ENCODE measurements at places on chromosomes 16 and 17.

GRCh38 chr17:42163113-42163512 lies 8.3 kb upstream of the RAB5C start:
- DNase-seq: no peak

- peak; percentile 26 for DNase-seq
Observed at GRCh38 chr17:33080091-33080490, 88.4 kb downstream of the SPACA3 start.

DNA sequence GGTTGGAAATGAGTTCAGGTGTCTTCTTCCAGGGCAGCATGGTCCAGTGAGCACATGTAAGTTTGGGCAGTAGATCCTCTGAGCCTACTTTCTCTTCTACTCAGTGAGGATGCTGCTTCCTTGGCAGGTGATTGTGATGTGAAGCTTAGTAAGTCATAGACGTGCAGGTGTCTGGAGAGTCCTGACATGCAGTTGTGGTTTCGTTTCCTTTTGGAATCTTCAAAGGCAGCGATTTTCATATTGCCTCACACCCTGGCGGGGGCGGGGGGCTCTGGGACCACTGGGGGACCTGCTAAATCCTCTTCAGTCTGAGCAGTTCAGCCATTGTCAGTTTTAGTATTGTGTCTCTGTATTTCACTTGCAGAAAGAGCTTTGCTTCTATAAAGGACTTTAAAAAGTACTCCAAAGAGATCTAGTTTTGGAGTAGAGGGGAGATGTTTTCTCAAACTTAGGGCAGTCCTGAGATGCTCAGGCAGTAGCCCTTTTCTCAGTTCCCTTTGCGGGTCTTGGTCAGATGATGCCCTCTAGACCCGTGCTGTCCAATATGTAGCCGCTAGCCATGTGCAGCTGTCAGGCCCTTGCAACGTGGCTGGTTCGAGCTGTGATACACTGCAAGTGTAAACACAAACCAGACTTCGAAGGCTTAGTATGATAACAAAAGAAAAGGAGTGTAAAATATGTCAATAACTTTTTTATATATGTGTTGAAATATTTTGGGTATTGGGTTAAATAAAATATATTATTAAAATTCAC lies 4.0 kb upstream of the CDK5R1 start:
- no peak for DNase-seq

- DNase-seq: no peak
Observed at GRCh38 chr17:29076722-29077121, 33.8 kb downstream of the PIPOX start.

DNA sequence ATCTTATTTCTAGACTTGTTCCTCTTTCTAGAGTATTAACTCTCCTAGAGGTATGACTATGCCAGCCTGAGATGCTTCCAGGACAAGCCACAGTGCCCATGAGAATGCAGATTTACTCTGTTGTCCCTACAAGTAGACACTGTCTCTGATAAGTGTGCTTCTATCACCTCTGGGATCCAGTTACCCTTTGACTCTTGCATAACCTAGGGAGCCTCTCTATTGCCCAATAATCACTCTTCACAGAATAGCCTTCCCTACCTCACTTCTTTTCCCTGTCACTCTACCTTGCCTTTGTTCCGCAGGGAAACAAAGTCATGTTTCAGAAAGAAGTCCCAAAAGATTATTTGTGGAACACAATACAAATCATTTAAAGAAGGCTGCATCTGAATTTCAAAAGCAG lies 1.6 kb upstream of the KRT34 start:
- peak; percentile 35 for DNase-seq

GRCh38 chr16:69309316-69309715 lies 1.8 kb upstream of the VPS4A start:
- no peak for DNase-seq

DNA sequence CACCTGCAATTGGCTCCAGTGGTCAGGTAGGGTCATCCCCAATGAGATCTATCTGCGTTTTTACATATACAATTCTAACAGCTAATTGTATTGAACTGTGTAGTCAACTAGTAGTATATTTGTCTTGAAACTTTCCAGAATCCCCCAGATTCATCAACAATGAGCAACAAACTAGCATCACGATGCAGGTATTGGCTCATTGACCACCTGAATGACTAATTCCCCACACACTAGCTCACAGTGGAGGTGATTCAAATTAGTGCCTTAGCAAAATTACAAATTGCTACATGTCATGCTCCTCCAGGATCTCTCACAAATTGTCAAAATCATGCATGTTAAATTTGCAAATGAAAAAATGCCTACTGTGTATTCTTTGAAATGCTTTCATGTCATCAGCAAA lies 62.8 kb upstream of the MPHOSPH6 start:
- DNase-seq: no peak

DNA sequence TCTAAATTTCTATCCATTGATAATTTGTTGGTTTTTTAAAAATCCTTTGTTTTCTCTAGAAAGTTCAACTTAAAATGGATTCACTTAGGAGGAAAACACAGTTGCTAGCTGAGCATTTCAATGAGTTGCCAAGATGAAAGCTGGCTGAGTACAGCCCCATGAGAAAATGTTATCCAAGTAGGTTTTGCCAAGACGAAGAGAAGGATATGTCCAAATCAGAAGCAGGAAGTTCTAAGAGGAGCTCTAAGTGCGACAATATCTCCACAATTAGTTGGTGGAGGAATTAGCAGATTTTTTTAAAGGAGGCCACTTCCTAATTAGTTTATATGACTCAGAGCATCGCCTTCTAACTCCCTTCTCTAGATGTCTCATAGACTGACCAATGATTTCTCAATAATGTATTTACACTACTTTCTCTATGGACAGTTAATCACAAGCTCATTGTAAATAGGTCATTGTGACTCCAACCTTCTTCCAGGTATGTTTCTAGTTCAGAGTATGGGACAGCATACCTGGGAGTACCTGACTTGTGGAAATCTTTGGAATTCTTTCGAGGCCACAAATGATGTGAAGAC lies 873.3 kb upstream of the SOX9 start:
- no peak for DNase-seq

DNA sequence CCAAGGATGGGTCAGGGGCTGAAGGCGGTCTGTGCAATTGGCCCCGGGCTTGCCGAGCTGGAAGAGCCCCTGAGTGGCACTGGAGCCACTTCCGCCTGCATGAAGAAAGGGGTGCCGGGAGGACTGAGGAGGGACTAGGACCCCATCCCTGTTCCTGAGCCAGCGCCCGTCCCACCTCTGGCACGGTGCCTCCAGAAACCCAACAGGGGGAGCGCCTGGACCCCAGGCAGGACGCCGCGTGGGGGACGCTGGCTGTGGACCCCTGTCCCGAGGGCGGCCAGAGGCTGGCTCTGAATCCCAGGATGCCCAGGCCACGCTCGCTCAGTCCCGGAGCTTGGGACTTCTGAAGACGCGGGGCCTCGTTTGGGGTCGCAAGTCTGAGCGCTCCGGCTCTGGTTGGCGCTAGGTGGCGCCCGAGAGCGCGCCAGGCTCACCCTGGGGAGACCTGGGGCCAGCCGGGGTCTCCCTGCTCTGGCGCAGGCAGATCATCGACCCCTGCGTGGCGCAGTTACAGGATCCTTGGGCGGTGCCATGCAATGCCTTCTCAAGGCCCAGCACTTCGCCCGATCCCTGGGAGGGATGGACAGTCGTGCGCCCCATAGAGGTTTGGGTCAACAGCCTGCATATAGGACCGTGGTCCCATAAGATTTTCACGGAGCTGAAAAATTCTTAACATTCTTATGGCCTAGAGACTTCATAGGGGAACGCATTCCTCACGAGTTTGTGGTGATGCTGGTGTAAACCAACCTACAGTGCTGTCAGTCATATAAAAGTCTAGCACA lies 58.5 kb upstream of the CREBBP start:
- DNase-seq: peak; percentile 86

GRCh38 chr16:54501797-54502196 lies 215.2 kb upstream of the IRX3 start:
- DNase-seq: no peak

DNA sequence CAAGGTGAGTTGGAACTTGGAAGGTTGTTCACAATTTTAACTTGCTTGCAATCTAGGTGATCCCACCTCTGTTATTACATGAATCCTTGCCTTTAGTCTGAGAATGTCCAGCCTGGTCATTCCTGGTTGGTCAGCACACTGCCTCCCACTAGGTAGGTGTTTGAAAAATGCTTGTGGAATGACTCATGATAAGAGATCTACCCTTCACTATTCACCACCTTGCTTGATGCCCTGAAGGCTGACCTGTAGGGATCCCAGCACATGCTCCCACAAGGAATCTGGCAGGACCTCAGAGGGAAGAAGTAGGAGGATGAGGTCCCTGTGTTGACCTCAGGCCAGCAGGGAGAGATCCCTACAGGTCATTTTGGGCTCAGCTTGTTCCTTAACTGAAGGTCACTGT lies 30.2 kb upstream of the ABCA3 start:
- DNase-seq: peak; percentile 80

- DNase-seq: peak; percentile 91
Observed at GRCh38 chr17:27569257-27569722, 61.7 kb upstream of the LGALS9 start.

GRCh38 chr17:9419932-9420453 lies 155.6 kb downstream of the STX8 start:
- no peak for DNase-seq

GRCh38 chr17:78268951-78269905 lies 37.8 kb downstream of the TMEM235 start:
- peak; percentile 78 for DNase-seq

GRCh38 chr16:74271872-74272271 lies 24.7 kb upstream of the PSMD7 start:
- peak; percentile 22 for DNase-seq

GRCh38 chr17:27423651-27424050 lies 32.6 kb upstream of the KSR1 start:
- no peak for DNase-seq

DNA sequence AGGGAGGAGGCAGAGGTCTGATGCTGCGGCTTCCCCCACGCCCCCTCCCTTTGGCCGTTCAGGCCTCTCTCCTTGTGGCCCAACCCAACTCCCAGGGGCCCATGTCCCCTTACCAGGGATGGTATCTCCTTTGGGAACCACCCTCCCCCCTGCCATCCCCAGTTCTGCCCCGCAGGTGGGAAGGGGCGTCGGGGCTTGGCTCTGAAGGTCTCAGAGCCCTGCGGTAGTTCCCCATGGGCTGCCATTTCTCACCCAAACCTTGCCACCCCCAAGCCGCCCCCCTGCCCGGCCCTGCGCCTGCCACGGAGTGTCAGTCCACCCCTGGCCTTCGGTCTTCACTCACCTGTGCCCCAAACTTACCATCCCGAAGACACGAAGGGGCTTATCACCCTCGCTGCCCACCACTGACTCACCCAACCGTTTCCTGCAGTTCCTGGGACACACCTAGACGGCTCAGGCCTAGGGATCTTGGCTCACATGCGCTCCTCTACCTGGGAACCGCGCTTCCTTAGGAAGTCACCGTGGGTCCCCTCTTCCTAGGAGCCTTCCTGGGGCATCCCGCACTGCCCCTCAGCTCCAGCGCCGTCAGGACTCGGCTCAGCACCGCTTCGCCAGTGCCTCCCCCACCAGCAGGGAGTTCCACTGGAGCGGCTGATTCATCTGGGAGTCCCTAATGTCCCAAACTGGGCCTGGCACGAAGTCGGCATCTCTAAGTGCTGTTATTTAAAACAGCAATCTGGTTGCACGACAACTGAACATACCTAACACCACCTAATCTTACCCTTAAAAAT lies 1.1 kb upstream of the DOC2A start:
- DNase-seq: no peak

DNA sequence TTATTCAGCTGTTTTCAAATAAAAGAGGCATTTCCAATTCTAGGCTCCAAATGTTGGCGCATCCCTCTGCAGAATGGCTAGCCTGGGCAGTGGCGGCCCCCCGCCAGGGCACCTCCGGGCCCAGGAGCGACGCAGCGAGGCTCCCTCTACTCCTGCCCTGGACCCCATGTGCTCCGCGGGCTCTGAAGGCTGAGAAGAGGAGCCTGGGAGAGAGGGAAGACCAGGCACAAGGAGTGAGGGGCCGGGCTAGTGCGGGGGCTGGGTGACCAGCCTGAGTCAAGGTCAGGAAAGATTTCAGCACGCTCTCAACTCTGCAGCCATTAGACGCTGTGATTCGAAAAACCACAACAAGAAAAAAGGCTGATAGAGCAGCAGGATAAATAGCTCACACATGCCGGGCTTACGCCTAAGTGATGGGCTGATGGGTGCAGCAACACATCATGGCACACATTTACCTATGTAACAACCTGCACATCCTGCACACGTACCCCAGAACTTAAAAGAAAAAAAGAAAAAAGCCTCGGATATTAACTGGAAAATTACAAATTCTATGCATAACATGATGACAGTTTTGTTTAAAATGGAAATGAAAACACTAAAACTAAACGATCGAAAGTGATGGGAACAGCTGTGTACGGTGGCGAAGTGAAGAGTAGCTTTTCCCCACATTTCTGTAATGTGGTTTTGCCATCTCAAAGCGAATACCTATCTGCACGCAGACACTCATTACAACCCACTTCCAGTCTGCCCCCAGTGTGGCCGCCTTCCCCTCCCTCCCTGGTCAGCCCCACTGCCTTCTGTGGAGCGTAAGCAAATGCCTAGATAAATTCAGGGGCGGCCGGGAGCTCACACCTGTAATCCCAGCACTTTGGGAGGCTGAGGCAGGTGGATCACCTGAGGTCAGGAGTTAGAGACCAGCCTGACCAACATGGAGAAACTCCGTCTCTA lies 44.4 kb downstream of the MAP1LC3B start:
- no peak for DNase-seq

- DNase-seq: no peak
Observed at GRCh38 chr17:48175692-48176470, 68.3 kb downstream of the SNX11 start.

GRCh38 chr16:81376880-81377279 lies 62.1 kb downstream of the GAN start:
- no peak for DNase-seq

DNA sequence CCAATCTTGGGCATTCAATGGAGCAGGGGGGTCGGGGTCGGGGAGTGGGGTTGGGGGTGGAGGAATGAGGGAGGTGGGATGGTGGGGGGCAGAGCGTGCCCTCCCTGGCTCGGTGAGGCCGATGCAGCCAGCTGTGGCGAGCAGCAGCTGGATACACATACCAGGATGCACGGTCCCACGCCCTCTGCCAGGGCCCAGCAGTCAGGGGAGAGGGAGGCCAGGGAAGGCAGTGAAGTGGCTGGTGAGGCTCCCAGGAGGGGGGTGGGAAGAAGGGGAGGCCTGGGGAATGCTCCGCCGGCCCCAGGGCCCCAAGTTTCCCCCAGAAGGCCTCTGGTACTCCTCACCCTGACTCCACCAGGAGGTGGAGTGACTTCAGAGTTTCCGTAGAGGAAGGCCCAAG lies 77.6 kb upstream of the LHX1 start:
- DNase-seq: no peak

Measured in islet precursor cell (in vitro differentiated cells).